Stromal cell of bone marrow (primary cell): ENCODE measurements at places on chromosomes 1 and 21.

DNA sequence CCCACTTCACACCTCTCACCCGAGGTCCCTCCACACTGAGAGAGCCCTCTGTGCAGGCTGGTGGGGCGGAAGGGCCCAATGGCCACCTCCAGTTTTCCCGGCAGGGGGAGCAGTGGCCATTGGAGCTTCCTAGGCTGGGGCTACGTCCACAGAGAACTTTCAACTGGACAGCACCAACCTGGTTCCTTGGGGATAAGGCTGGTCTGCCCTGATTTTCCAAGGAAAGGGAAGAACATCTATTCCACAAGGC lies 20.3 kb upstream of the LAPTM5 start:
- no peak for DNase-seq

DNA sequence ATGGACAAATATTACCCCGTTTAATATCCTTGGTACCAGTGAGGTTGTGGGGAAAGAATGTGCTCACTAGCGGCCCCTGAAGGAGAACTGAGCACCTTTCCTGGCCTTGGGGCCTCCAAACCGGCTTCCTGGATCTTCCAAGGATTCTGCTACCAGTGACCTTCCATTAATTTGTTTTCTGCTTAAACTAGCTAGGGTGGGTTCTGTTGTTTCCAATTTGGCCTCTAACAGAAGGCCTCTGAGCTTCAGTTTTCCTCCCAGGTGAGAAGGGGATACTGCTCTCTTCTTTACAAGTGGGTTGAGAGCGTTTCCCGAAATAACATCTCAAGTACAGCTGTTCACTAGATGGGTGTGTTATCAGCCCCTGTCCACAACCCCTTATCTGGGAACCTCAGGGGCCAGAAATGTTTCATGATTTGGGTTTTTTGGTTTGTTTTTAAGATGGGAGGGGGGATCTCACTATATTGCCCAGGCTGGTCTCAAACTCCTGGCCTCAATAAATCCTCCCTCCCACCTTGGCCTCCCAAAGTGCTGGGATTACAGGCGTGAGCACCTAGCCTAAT lies 16.9 kb upstream of the IFNGR2 start:
- DNase-seq = no peak

DNA sequence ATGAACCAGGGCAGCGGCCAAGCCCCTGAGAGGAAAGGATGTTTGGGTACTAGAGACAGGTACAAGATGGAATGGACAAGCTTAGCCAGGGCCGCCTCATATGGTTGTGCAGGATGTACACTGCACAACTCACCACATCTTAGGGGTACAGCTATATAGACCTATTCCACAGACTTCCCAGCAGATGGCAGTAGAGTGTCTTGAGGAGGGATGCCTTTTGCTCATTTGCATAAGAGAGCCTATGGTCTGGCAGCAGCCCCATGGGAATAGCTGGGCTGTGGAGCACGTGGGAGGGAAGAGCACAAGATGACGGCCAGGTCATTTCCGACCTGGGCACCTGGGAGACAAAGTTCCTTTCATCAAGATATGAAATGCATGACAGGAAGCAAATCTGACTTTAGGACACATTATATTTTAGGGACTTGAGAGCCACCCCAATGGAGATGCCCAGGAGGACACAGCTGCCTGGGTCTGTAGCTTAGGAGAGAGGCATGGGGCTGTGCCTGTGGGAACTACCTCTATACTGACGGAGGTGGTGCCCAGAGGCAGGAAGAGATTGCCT lies 215.5 kb downstream of the KCNJ6 start:
- DNase-seq = peak; percentile 58

- DNase-seq = no peak
Observed at GRCh38 chr1:170204121-170204520, 58.4 kb downstream of the NTMT2 start.

GRCh38 chr1:156409439-156409838 lies 40.4 kb downstream of the RHBG start:
- DNase-seq = no peak

DNA sequence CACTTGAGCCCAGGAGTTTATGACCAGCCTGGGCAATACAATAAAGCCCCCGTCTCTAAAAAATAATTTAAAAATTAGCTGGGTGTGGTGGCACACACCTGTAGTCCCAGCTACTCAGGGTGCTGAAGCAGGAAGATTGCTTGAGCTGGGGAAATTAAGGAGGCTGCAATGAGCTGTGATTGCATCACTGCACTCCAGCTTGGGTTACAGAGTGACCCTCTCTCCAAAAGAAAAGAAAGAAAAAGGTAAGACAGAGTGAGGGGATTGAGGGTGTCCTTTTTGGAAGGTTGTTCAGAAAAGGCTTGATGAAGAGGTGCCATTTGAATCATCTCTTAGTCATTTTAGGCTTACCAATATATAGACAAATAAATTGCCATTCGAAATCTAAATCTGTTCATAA lies 4.0 kb upstream of the SRRM1 start:
- DNase-seq = no peak

- DNase-seq = no peak
Observed at GRCh38 chr1:74674278-74675048, 871 bp upstream of the ERICH3 start.

DNA sequence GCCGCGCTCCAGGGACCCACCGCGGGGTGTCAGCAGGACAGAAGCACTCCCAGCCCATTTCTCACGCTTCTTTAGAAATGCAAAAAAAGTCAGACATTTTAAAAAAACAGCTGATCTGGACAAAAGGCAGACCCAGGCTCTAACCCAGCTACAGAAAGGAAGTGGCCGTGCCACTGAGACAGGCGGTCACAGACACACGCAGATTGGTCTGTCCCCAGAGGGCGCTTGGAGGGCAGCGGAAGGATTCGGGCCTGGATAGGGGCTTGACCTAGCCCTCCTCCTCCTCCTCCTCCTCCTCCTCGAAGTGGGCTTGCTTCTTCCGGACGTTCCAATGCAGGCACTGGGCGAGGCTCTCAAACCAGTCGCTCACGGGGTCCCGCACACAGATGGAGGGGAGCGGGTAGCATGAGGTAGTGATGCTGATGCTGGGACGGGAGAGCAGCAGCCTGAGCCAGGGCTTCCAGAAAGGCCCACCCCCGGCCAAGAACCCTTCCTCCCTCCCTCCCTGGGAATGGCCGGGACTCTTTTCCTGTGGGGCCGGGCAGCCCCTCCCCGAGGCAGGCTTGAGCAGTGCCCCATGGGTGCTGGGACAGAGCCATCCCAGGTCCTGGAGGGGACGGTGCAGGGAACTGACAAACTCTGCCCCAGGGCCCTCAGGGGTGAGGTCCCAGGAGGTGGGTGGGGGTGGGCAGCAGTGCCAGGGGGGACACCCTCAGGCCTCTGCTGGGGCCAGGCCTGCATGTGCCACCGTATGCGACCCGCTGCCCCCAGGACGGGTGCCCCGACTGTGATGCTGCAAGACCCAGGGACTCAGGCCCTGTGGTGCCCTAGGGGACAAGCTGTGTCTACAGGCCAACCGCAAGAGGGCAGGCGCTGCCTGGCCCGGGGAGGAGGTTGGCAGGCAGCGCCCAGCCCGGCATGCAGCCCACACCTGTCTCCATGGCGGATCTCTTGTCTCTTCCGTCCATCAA lies 25.3 kb downstream of the NADK start:
- DNase-seq = no peak

GRCh38 chr1:81230983-81231728 lies 569.6 kb upstream of the ADGRL2 start:
- DNase-seq = no peak

DNA sequence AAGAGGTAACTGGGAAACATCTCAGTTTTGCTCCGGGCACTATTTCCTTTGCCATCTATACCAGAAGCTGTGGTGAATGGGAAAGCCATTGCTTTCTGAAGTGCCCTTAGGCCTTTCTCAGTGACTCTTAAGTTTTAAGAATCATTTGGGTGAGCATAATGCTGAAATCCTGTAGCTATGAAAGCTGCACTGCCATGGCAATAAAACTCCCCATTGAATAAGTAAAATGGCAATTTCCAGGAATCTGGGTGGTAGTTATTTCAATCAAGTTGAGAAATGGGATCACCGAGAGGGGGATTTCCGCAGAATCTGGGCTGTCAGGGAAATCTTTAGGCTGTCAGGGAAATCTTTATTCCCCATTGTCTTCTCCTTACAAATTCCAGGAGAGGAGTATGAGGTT lies 26.8 kb upstream of the MACF1 start:
- DNase-seq = no peak

DNA sequence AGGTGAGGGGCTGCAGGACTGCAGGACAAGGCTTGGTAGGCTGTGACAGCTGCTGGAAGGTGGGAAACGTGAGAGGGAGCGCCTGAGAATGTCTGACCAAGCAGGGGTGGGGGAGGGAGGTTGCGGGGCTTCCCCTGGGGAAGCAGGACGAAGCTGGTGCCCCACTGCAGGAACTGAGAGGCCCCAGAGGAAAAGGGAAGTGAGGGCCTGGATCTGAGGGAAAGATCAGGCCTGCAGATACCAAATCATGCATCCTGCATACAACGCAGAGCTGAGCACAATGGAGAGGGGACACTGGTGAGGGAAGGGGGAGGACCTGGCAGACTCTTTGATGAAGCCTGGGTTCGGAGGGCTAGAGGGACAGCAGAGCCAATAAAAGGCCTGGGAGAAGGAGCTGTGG lies 65.7 kb upstream of the BACE2 start:
- DNase-seq = no peak

DNA sequence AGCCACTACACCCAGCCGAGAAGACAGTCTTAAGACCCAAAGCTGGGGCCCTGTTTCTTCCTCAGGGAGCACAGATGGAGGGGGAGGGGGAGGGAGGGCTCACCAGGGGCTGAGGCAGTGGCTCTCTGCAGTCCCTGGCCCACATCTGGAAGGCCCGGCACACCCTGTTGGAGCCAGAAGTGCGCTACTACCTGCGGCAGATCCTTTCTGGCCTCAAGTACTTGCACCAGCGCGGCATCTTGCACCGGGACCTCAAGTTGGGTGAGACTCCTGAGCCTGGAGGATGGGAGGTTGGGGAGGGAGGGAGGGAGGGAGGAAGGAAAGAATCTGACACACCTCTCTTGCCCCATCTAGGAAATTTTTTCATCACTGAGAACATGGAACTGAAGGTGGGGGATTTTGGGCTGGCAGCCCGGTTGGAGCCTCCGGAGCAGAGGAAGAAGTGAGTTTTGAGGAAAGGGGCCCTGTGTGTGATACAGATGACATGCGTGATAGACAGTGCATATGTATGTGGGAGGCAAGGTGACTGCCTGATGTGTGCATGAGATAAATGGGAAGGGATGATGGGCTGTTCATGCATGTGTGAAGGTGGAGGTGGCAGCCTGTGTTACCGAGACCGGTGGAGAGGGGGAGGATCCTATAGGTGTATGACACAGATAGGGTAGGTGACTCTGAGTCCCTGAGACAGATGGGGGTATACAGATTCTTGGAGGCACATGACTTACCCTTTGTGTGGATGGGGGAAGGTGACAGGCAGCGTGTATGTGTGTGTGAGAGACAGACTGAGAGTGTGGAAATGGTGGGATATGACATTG lies 1.5 kb downstream of the PLK3 start:
- no peak for DNase-seq
